ENCODE measurements at places on chromosomes 2 and 18.

DNA sequence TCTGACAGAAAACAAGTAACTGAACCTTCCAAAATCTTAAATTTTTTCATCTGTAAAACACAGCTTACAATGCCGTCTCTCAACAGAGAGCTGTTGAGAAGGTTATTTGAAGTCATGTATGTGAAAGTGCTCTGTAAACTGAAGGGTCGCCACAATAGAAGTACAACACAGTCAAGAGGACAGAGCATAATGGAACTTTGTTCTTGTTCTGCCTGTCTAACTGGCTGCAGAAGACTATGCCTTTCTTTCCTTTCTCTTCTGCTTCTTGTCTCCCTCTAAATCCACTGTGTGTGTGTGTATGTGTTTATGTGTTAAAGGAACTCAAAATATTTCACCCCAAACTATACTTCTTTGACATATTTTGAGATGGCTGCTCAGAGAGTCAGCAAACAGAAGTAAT is 365.8 kb upstream of the RND3 start:
- no peak for DNase-seq

DNA sequence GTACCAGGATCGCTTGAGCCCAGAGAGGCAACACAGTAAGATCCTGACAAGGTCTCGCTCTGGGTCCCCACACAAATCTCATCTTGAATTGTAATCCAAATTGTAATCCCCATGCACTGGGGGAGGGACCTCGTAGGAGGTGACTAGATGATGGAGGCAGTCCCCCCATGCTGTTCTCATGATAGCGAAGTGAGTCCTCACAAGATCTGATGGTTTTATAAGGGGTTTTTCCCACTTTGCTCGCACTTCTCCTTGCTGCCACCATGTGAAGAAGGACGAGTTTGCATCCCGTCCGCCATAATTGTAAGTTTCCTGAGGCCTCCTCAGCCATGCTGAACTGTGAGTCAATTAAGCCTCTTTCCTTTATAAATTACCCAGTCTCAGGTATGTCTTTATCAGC is 46.0 kb upstream of the SERTAD2 start:
- DNase-seq = no peak

DNA sequence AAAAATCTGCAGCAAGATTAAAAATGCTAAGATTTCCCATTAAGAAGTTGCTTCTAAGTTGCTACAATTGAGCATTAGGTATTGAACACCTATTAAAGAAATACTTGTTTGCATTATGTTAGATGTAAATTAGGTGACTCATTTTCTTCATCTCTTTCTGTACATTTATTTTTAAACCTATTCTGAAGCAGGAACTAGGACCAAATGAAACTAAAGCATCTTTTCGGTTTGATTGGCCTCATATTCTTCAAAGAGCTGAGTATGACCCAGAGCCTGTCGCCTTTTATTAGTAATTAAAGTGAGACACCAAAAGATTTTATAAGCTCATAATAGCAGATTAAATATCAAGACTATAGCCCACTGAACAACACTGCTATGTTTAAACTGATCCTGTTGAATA is 83.4 kb upstream of the ZEB2 start:
- no peak for DNase-seq

- no peak for DNase-seq
These were observed 780.2 kb upstream of the FSHR start for GRCh38 chr2:49934481-49934880.

GRCh38 chr18:289026-289425 is 21.2 kb upstream of the THOC1 start:
- no peak for DNase-seq

- DNase-seq = no peak
These were observed 124.8 kb upstream of the NYAP2 start for GRCh38 chr2:225274751-225275150.

GRCh38 chr2:14781142-14781541 is 148.6 kb downstream of the LRATD1 start:
- no peak for DNase-seq

DNA sequence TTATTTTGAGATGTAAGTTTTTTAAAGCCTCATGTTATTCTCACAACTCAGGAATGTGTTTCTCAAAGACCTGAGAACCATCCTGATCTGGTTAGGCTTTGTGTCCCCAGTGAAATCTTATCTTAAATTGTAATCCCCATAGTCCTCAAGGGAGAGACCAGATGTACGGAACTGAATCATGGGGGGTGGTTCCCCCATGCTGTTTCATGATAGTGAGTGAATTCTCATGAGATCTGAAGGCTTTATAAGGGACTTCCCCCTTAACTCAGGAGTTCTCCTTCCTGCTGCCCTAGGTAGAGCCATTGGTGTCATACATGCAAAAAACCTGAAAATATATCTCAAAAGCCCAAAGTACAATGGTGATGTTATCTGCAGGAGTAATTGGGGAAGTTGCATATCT is 836.7 kb downstream of the CBLN2 start:
- no peak for DNase-seq

DNA sequence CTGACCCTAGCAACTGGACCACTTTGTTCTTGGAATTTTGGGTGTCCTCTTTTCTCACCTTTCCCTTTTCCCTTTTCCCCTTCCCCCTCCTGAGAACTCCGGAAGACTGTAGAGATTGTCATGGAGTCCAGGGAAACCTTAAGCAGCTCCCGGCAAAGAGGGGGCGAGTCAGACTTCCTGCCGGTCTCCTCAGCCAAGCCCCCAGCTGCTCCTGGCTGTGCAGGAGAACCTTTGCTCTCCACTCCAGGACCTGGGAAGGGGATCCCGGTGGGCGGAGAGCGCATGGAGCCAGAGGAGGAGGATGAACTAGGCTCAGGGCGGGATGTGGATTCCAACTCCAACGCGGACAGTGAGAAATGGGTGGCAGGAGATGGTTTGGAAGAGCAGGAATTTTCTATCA is 20.5 kb downstream of the SETBP1 start:
- DNase-seq = no peak

GRCh38 chr18:31010601-31011000 is 31.9 kb downstream of the DSC3 start:
- no peak for DNase-seq

- peak; percentile 95 for DNase-seq
These were observed 1.8 kb upstream of the NFATC1 start for GRCh38 chr18:79393635-79394533.

DNA sequence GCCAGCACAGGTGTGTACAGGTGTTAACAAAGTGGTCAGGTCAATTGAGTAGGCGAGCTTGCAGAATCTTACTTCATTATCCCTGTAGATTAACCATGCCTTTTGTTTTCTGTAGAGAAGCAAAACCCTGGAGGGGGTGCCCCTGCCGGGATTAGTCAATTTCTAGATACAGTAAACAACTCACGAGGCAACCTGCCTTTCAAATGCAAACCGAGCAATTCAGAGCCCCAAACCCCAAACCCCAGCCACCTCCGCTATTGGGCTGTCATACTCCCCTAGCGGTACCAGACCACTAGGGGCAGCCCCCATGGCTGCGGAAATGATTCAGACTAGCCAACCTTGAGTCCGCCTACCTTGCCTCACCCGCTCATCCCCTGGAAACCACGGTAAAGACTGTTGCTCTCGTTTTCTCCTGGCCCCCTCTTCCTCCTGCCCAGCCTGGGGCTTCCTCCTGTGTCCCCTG is 61.4 kb upstream of the KIF5C start:
- DNase-seq = no peak

- peak; percentile 64 for DNase-seq
These were observed 678.3 kb upstream of the ID2 start for GRCh38 chr2:8003462-8004075.

- DNase-seq = no peak
These were observed 448.7 kb upstream of the NETO1 start for GRCh38 chr18:73316513-73316912.

GRCh38 chr2:203973000-203973399 is 36.4 kb downstream of the ICOS start:
- no peak for DNase-seq

DNA sequence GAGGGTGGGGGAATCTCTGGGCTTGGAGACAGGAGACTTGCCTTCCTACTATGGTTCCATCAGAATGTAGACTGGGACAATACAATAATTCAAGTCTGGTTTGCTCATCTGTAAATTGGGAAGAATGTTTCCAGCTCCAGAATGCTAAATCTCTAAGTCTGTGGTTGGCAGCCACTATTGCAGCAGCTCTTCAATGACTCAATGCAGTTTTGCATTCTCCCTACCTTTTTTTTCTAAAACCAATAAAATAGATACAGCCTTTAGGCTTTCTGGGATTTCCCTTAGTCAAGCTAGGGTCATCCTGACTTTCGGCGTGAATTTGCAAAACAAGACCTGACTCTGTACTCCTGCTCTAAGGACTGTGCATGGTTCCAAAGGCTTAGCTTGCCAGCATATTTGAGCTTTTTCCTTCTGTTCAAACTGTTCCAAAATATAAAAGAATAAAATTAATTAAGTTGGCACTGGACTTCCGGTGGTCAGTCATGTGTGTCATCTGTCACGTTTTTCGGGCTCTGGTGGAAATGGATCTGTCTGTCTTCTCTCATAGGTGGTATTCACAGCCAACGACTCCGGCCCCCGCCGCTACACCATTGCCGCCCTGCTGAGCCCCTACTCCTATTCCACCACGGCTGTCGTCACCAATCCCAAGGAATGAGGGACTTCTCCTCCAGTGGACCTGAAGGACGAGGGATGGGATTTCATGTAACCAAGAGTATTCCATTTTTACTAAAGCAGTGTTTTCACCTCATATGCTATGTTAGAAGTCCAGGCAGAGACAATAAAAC is 6.5 kb downstream of the TTR start:
- DNase-seq = no peak

DNA sequence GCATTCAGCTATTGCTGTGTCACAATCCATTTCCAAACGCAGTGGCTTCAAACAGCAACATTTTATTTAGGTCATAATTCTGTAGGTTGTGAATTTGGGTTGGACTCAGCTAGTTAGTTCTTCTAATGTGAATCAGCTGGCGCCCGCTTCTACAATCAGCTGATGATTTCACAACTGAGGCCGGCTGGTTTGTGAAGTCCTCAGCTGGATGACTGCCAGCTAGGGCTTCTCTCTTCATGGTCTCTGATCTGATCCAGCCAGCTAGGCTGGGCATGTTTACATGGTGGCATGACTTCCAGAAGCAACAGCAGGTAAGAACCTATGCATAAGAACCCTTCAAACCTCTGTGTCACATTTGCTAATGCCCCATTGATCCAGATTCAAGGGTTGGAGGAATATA is 172.0 kb downstream of the SLC4A10 start:
- peak; percentile 14 for DNase-seq

GRCh38 chr18:31710826-31711225 is 26.4 kb upstream of the B4GALT6 start:
- no peak for DNase-seq

- DNase-seq = no peak
These were observed 41.8 kb downstream of the CNGA3 start for GRCh38 chr2:98388081-98388480.

DNA sequence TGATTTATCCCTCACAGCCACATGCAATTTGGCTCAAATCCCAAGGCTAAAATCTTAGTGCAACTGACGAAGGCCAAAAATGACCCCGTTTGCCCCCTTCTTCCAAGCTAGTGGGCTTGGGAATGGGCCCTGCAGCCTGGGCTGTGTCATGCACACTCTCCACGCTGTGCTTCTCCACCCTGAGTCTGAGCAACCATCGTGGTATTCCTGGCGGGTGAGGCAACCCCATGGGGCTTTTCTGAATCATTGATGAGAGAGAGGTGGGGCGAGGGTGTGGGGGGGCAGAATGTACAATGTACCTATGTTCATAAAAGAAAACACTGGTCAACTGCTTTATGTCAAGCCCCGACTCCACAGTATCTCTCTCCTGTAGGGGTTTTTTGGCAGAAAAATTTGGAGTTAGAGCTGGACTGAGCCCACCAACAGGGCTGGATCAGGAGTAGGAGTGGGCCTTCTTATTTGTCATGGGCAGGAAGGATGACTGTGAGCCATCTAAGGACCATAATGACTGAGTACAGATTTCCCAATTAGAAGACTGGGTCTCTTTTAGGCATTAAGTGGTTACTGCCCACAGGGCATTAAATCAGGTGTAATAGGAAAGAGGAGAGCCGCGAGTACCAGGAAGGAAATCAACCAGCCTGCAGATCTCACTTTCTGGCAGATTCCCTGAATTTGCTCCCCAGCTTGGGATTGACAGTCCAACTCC is 8.9 kb downstream of the SULT1C2 start:
- no peak for DNase-seq

GRCh38 chr2:211611061-211611518 is 927.5 kb downstream of the ERBB4 start:
- no peak for DNase-seq

DNA sequence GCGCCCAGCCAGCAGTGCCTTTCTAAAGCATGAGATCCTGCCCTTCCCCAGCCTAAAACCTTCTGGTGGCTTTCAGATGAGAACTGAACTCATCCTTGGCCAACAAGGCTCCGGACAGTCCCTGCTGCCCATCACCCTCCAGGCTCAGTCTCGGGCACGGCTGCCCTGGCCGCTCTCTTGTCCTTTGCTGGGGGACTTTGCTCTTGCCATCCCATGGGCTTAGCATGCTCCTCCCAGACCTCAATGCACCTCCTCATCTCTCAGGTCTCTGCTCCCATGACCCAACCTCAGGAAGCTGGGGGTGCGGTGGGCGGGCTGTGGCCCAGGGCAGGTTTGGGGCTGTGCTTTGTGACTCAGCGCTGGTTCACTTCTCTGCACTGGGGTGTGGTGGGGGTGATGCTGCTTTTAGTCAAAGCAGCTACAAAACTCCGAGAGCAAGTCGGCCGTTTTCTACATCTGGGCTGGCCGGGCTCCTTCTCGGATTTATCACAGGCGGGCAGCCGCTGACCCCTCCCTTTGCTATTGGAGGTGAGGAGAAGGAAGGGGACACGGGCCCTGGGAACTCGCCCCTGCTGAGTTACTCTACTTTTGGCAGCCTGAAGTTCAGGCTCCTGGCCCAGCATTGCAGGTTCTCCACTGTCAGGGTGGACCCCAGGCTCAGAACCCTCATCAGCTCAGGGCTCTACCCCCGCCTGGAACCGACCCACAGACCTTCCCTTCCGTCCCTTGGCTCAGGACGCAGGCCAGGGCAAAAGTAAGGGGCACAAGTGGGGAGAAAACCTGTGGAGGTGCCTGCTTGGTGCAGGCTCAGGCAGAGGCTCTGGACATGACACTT is 90.6 kb upstream of the TAF1B start:
- no peak for DNase-seq

DNA sequence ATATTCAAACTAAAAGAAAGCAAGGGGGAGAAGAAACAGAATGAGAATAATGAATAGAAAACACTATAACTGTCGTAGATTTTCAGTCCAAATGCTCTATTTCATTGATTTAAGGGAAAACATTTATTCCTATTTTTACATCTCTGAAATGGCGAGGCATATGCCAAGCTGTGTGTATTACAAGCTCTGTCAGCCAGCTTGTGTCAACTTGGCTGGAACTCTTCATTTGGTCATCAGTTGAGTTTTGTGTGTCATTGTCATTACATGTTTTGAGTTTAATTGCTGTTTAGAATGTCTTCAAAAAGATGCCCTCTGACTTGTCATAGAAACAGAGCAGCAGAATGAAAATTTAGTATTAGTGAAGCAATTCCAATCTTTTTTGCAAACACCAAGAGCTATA is 8.1 kb upstream of the IL37 start:
- DNase-seq = no peak

GRCh38 chr18:61742565-61743429 is 150.0 kb downstream of the RNF152 start:
- no peak for DNase-seq

All from right lung (tissue), 10 donors.